ENCODE measurements at places on chromosomes 12 and 14.

GRCh38 chr14:35533357-35534207, at the start of gene INSM2:
INSM2 (plus strand) TSS chr14:35534164; CDS start chr14:35534253, 89 bp downstream.
- DNase-seq, result peak; percentile 79

GRCh38 chr12:5254703-5255102, 177.2 kb upstream of the NTF3 start:
- DNase-seq, result no peak

GRCh38 chr12:18932715-18933114, 194.8 kb downstream of the CAPZA3 start:
- no peak for DNase-seq

- DNase-seq, result no peak
Observed at GRCh38 chr12:114302117-114302516, 103.8 kb downstream of the TBX5 start.

Measured in activated CD4-positive, alpha-beta T cell treated with anti-CD3 and anti-CD28 coated beads, Interleukin-2, amount 50 U/mL, for 16 hours (primary cell).